ENCODE measurements at places on chromosomes 11 and 22.

DNA sequence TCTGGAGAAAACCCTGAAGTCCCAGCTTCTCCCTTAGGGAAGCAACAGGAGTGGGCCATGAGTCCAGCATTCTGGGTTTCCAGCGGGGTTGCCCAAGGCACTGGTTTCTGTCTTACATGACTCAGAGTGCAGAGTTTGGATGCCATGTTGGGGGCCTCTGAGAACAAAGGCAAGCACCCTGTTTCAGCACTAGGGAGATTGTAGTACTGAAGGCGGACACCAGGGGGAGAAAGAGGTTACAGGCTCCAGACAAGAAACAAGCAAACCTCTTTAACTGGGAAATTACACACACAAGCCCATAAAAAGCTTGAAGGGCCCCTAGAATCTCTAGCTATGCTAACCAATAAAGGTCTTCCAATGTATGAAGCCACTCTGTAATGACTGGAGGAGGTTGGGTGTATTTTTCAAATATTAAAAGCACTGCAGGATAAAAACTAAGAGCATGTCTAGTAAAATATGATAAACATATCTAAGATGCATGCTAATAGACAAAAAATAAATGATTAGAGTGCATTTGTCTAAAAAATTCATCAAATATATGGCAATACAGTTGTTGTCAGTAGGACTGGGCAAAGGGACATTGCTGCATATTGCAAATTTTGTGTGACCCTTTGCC lies 7.1 kb downstream of the MS4A6E start:
- peak; percentile 78 for DNase-seq

GRCh38 chr11:123057661-123058305 lies 4.2 kb downstream of the HSPA8 start:
- DNase-seq = no peak

DNA sequence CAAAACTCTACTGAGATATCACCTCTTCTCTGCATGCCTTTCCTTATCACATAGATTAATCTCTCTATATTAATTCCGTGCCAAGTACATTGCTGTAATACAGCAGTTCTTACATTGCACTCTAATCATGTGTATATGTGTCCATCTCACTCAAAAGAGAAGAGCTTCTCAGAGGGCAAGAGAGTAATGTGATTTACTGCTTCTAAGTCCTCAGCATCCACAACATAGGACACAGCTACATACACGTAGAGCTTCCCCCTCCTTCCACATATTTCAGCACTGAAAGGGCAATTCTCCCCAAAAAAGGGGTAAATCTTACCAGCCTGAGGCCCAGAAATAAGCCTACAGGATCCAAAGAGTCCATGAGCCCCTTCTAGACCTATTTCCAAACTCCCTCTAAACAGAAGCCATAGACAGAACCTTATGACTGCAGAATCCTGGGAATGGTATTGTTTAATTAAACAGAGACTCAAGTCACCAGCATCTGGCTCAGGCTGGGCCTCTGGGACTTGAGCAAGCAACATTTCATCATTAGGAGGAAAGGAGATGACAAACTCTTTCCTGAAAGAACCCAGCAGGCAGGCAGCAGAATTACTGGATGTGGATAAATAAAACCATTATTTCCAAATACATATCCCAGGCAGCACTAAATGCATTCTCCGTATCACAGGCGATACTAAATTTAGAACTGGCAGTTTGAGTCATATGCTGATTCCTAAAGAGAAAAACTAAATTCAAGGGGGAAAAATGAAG lies 87.2 kb downstream of the KCNC1 start:
- DNase-seq = peak; percentile 39

DNA sequence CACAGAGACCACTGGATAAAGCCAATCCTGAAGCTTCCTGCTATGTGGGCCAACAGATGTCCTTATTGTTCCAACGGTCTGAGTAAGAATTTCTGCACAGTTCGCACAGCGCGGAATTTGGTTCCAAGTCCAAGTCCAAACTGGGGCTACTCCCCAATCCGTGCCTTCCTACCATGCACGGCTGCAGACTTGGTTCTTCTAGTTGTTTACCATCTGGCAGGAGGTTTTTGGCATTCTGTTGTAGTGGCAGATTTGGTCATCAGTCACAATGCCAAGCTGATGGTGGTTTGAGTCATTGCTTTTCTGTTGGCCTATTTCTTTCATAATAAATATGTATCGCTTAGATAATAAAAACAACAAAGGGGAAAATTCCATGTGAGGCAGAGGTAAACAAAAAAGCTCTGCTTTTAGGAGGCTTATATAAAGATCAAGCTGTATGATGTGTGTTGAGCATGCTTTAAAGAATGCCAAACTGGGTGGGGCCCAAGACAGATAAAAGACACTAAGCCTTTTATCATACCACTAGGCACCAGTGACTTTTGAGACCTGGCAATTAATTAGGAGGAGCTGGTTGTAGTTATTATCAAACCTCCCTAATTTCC lies 52.5 kb upstream of the SYN3 start:
- DNase-seq = no peak

DNA sequence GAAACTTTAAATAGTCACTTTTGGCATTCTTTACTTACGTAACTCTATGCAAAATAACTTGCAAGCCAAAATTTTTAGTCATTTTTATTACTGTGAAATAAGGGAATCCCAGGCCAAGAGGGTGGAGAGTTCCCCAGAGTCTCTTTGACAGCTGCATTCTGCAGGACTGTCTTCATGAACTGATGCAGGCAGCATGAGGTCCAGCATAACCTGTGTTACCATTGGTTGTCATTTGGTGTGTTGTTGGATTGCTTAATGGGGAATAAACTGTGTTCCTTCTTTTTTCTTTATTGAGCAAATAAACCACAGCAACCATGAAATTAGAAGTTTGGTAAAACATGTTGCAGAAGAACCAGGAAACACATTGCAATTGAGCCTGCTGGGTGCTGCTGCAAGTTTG lies 24.6 kb downstream of the MMP27 start:
- DNase-seq = no peak

- peak; percentile 72 for DNase-seq
These were observed 12.7 kb downstream of the GTPBP1 start for GRCh38 chr22:38718414-38718813.
